Skin of body (tissue), 3 donors: ENCODE measurements at places on chromosomes 5 and 9. TPM values are rescaled to one million over a fixed set of nuclear protein-coding genes. Genes with fewer than 3 reads are reported as not detected.

DNA sequence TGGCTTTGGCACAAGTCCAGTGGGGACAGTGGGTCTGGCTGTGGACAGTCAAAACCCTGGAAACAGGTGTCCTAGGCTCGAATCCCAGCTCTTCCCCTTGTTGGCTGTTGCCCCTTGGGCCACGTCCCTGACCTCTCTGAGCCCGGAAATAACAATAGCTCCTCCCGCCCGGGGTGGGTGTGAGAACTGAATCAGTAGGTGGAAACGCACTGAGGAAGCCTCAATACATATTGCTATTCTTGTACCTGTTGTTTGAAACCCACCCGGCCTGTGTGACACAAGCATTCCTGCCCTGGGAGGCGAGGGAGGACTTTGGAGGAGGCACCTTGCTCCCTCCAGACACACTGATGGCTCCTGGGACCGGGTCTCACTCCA, 134.1 kb downstream of the OLFM1 start:
- DNase-seq = no peak

CYLC2 gene
- not detected for total RNA-seq

IFNB1 gene
- total RNA-seq = not detected

SLC22A4 gene
- 2.6 TPM for total RNA-seq
